Endothelial cell (in vitro differentiated cells): ENCODE measurements at places on chromosomes 5 and 9. TPM values are rescaled to one million over a fixed set of nuclear protein-coding genes. Genes with fewer than 3 reads are reported as not detected.

DNA sequence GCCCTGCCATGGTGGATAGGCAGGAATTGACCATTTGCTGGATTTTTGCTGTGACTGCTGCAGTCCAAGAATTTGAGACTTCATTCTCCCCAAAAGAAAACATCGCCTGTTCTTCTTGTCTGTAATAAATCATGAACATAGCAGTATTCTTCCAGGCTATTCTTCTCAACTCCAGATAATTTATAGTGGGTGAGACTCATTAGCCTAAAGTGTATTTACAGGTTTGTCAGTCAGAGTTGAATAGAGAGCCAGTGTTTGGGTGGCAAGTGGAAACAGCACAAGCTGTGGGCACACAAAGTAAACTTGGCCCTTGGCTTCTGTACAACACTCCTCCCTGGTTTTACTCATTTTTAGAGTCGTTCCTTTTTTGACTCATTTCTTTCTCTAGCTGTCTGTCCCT lies 128.2 kb upstream of the VCAN start:
- no peak for DNase-seq

DNA sequence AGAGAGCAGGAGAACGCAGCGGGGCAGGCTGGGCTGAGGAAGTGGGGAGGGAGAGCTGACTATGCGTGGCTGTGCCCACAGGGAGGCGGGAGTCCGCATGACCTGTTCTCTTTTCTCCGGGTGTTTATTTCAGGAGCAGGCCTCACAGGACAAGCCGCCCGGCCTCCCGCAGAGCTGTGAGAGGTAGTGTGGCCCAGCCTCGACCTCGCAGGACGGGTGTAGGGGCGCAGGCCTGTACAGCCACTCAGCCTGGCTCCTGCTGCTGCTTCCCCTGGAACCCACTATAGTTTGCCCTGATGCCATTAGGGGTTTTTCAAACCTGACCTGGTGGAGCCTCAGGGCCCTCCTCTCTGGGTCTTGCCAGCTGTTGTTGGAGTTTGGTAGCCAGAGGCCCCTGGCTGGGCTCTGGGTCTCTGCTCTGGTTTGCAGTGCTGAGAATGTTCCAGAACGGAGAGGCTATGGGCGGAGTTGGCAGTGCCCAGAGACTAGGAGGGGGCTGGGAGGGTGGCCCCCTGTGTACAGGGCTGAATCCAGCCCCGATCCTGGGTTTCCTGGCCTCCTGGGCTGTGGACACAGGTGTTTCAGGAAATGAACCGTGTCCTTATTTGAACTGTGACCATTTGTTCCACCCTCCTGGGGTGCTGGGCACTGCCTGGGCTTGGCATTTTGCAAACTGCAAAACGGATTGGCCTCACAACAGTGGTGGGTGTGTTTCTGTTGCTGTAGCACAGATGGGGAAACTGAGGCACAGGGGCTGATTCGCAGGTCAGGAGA lies 78.8 kb downstream of the WNK2 start:
- DNase-seq, result no peak

DNA sequence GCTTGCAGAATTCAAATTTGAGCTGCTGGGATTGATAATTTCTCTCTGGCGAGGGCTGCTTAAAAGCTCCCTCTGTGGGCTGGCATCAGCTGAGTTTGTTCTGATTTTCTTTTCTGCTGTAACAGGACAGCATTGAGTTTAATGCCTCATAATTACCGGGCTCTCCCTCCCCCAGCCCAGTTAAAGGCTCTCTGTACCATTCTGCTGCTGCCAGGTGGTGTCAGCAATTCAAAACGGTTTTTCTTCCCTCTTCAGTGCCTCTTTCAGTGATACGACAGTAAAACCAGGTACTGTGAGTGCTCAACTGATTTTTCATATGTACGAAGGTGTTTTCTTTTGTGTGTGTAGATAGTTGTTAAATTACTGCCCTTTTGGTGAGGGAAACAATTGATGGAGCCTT lies 509.3 kb upstream of the CTNND2 start:
- no peak for DNase-seq

POLR3G gene
- 5.9 TPM for total RNA-seq

DNAH5 gene
- 0.80 TPM for total RNA-seq

RASEF gene
- 0.28 TPM for total RNA-seq

GRCh38 chr5:38845526-38846378 lies at the start of gene OSMR:
OSMR (plus strand) TSS chr5:38846012; CDS start chr5:38869045, 23,033 bp downstream.
- peak; percentile 73 for DNase-seq

FAM200C gene
- total RNA-seq, result 3.2 TPM

GRCh38 chr9:21434202-21435014 lies 5.8 kb upstream of the IFNA1 start:
- DNase-seq, result peak; percentile 27

SPINK6 gene
- total RNA-seq, result not detected

SH2D3C gene
- 137 TPM for total RNA-seq

GRCh38 chr5:159883522-159883950 lies 32.7 kb upstream of the ADRA1B start:
- DNase-seq, result no peak

DNA sequence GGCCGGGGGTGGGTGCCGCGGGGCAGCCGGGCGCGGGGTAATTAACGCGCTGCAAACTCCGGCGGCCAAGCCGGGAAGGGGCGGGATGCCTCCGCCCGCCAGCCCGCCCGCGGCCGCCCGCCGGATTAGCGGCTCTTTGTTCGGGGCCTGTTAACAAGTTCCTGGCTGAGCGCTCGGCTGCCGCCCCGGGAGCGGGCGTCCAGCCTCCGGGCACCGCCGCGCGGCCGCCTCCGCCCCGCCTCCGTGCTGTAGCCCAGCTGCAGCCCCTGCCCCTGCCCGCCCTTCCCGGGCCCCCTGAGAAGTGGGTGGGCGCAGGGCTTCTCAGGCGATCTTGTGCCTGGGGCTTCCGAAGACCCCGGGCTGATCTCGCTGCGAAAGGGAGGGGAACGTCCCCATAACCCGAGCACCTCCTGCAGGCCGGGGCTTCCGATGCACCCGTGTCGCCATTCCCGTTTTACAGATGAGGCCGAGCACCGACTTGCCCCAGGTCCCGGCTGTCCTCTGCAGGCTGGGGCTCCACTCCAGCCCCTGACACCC lies 7.5 kb downstream of the UNC5A start:
- DNase-seq, result peak; percentile 62

DNA sequence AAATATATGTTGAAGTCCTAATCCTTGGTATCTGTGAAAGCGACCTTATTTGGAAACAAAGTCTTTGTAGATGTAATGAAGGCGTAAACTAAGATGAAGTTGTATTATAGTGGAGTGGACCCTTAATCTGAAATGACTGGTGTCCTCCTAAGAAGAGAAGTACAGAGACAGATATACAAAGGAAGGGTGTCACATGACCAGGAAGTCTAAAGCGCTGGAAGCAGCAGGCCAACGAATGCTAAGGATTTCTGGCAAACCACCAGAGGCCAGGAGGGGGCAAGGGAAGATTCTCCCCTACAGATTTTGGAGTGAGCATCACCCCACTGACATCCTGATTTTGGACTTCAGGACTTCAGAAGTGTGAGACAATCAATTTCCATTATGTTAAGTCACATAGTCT lies 162.4 kb downstream of the SLC12A2 start:
- DNase-seq, result no peak
